ENCODE measurements at places on chromosomes 6 and 20. TPM values are rescaled to one million over a fixed set of nuclear protein-coding genes. Genes with fewer than 3 reads are reported as not detected.

DNA sequence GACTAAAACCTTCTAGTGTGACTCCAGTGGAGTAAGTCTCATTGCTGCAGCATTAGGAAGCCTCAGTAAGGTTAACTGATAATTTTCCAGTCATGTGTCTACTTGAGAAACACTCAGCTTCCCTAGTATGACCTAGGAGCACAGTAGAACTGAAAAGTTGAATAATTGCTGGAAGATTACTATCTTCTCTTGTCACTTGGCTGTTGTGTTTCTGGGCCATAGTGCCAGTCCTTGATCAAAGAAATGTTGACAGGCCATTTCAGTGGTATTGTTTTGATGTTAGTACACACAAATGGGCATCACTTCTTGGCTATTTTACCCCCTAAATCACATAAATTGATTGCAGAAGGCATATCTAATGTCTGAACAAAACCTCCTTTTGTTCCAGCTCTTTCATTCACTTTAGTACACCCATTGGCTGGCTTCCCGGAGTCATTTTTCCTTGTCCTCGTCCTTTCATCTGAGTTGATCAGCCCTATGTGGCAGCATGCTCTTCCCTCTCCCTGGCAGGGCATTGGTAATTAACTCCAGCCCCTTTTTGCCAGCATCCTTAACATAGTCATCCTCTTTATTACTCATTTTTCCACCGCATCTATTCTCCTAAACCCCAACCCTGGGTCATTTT, 6.0 kb downstream of the ENPP3 start:
- H3K4me3 ChIP-seq, result no peak overlapping the region
- no peaks in the 10 kb centered on the region for H3K4me1 ChIP-seq

Gene MRPS10
- 8.9 TPM for total RNA-seq

Gene SRC
- 25.9 TPM for total RNA-seq

Gene HCK
- total RNA-seq, result 4.3 TPM

DNA sequence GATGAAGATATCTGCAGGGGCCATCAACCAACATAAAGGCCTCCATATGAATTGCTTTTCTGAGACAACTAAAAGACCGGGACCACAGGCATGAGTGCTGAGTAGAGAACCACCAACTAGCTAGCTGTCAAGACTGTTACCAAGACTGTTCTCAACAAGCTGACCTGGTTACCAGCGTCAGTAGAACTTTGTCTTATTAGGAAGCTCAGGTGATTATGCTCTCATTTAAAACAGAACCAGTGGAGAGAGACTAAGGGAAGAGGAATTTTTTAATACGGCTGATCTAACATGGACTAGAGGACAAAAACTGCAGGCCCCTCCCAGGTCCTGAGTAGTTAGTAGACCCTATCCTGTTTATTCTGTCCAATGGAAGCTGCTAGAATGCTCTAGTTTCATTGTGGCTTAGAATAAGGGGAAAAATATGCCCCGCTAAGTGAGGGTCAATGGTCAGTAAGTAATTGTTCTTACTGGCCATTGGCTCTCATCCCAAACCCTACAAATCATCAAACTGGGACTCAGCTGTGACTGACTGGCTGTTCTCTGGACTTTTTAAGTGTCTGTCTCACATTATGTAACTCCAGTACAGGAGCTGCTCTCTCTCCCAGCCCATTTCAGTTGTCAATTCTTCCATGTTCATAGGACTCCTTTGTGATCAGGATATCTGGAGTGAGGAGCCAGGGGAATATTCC, 3.8 kb upstream of the DYNLRB1 start:
- no peak overlapping the region for H3K4me3 ChIP-seq
- DNase-seq, result no peak
- peaks cover 14% of the 10 kb centered on the region for H3K4me1 ChIP-seq
- no peak overlapping the region for H3K27ac ChIP-seq
- peaks cover 6% of the 10 kb centered on the region for H3K36me3 ChIP-seq

- H3K36me3 ChIP-seq, result no peaks in the 10 kb centered on the region
- H3K27me3 ChIP-seq, result peaks cover 3% of the 10 kb centered on the region
- no peak overlapping the region for H3K4me3 ChIP-seq
Observed at GRCh38 chr20:4135385-4136077, 120.2 kb upstream of the RNF24 start.

- no peaks in the 10 kb centered on the region for H3K4me1 ChIP-seq
- no peaks in the 10 kb centered on the region for H3K36me3 ChIP-seq
- no peak for DNase-seq
- no peaks in the 10 kb centered on the region for H3K27me3 ChIP-seq
- H3K27ac ChIP-seq, result no peak overlapping the region
Observed at GRCh38 chr6:22164236-22164635, 132.6 kb downstream of the PRL start.

DNA sequence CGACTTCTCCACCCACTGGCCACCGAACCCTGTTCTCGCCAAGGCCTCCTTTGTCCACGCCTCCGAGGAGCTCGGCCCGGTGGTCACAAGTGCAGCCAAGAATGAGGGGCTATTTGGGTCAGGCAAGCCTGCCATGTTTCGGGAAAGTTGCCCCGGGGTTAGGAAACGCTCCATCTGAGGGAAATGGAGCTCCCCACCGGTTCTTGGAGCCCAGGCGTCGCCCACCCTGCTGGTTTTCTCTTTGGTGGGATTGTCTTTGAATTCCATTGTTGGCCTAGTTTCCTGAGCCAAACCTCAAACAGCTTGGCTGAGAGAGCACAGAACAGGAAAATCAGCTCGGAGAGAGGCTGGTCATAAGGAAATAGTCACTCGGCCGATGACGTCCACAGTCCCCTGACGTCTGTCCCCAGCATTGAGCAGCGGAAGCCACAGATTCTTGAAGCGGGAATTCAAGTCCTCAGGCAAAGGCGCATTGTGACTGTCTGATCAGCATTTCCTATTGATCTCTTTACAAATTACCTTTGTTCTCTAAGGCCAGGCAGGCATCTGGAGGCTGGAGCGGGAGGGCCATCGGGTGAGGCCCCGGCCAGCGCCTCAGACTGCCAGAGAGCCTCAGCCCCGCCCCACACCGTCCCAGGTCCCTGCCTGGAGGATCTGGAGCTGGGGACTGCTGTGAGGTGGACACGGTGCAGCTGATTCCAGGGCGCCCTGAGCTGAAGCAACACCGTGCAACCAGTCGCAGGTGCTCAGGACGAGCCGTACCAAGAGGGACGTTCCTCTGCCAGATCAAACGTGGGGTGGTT, 138.6 kb downstream of the DLL1 start:
- H3K27me3 ChIP-seq, result no peaks in the 10 kb centered on the region
- H3K4me3 ChIP-seq, result no peak overlapping the region
- DNase-seq, result peak; percentile 74
- H3K4me1 ChIP-seq, result peaks cover 18% of the 10 kb centered on the region

All from body of pancreas (tissue), 4 donors.